Stimulated activated CD4-positive, alpha-beta T cell treated with anti-CD3 and anti-CD28 coated beads, TNF-alpha, amount 100 ng/mL, for 24 hours (primary cell): ENCODE measurements at places on chromosomes 1 and 21.

- no peak for DNase-seq
Observed at GRCh38 chr1:157105988-157106812, 6.6 kb upstream of the ETV3L start.

- no peak for DNase-seq
Observed at GRCh38 chr1:229557200-229557850, 1.2 kb downstream of the ABCB10 start.

- DNase-seq = no peak
Observed at GRCh38 chr1:244709476-244710368, 56.8 kb downstream of the DESI2 start.

DNA sequence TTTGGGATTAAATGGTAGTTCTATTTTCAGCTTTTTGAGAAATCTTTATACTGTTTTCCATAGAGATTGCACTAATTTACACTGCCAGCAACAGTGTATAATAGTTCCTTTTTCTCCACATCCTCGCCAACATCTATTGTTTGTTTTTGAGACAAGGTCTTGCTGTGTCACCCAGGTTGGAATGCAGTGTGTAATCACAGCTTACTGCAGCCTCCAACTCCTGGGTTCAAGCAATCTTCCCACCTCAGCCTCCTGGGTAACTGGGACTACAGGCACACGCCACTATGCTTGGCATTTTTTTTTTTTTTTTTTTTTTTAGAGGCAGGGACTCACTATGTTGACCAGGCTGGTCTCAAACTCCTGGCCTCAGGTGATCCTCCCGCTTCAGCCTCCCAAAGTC, 164.5 kb upstream of the CXADR start:
- no peak for DNase-seq

DNA sequence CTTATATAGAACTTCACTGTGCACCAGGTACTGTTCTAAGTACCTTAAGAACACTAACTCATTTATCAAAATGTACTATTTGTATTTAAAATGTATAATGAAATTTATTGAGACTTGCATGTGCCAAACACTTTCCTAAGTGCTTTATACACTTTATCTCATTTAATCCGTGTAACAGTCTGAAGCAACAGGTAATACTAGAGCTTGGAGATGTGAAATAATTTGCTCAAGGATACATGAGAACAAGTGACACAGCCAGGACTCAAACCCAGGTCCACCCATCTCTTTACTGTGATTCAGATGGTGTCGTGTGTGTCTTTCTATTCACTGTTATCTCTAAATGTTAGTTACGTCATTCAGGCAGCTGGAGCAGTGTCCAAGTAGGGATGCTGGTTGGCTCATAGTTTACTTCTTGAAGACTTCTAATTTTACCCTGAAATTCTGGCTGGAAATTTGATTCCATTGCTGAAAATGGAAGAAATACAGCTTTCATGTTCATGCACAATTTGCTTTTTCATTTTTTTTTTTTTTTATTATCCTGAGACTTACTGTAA, 169.7 kb upstream of the UBE2U start:
- no peak for DNase-seq

DNA sequence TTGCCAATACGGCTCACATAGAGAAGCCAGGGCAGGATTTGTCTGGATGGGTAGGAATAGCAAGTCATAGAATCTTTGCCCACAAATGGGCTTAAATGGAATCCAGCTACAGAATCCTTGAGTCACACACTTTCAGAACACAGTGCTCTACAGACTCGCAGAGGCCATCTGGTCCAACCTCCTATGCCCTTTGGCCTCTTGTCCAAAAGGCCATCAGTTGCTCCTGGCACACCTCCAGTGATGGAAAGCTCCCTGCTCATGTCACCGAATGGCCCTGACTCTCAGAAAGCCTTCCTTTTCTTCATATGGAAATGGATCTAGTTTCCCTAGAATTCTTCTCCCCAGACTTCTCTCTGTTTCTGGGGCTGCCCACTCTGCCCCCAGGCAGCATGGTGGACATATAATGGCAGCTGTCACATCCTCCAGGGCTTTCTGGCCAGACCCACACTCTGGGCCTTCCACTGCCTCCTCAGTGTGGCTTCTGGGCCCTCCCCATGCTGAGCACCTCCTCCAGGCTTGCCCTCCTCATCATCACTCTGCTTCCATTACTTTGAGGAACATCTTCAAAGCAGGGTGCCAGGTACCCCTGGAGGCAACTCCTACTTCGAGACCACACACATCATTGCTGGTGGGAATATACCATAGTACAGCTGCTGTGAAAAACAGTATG, 33.6 kb upstream of the TRABD2B start:
- no peak for DNase-seq

GRCh38 chr1:6634371-6635052, 9.8 kb downstream of the THAP3 start:
- DNase-seq = peak; percentile 40

DNA sequence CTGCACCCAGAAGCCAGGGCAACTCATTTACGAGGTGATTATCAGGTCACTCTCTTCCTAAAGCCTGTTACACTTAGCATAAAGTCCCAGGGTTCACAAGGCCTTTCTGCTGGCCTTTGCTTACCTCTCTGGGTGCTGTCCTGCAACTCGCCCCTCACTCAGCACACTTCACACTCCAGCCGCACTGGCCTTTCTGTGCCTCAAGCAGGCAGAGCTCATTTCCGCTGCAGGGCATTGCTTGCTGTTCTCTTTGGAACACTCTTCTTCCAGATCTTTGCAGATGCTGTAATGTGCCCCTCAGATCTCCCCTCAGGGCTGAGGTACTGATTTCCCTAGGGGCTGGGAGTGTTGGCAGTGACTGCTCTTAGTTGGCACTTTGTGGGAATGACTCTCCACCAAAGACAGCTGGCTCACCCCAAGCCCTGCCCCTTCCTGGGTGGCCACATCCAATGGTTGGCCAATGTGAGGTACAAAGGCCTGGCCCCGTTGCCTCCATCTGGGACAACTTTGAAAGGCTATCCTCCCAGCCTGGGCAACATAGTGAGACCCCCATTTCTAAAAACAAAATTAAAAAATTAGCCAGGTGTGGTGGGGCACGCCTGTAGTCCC, 50.8 kb upstream of the SSBP3 start:
- DNase-seq = no peak
